ENCODE measurements at places on chromosomes 3 and 15.

DNA sequence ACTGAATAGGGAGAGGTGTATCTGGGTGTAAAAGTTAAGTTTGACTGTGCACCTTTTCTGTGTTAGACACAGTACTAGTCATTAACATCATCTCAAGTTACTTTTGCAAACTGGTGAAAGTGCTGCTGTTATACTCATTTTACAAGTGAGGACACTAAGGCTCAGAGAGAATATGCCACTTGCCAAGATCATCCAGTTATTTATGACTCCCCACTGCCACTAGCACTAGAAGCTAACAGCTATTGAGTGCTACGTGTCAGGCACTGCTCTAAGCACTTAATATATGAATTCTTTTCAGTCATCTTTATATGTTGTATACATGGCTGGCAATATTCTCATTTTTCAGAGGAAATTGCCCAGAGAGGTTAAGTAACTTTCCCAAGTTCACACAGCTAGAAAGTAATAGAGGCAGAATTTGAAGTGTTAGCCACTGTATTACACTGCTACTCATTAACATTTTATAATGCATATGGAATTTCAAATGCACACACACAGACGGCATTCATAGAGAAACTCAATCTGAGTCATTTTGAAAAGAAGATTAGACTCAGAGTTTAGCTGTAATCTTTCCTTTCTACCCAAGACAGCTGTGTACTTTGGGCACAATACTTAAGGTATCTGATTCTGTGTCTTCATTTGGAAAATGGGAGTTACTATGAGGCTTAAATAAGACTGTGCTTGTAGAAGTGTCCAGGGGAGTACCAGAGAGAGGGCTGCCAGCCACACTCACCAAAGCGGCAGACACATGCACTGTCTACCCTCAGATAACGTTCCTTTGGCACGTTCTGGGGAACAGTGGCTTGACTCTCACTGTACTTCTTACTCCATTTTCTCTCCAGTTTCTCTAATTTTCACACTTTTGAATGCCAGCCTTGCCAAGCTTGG lies 1.3 kb upstream of the MASP1 start:
- no peak for DNase-seq

DNA sequence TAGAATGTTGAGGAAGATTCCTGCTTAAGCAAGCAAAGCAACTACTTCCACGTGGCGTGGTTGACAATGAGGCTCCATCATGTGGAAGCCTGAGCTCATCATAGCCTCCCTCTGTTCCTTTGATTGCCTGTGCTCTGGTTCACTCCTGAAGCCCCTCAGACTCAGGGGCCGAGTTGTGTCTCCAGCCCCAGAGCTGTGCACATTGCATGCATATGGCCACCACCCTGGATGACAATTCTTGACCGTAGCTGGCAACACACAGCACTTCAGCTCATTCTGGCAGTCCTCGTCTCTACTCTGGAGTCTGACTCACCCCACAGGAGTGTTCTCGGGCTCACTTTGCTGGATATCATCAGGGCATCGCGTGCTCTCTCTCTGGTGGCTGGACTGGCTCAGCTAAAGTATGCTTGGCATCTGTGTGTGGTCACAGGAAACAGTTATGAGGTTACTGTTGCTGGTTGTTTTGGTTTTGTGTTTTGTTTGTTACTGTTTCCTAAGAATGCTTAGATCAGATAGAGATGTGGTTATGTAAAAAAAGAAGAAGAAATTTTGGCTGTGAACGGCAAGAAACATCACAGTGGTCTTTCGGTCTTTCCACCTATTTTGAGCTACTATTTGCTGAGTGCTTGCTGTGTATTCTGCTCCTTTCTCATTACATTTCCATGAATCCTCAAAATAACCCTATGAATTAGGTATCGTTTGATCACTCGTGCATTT lies 41.6 kb upstream of the MRPS22 start:
- no peak for DNase-seq

GRCh38 chr15:39581242-39581792 lies 438 bp downstream of the THBS1 start:
- DNase-seq: no peak

DNA sequence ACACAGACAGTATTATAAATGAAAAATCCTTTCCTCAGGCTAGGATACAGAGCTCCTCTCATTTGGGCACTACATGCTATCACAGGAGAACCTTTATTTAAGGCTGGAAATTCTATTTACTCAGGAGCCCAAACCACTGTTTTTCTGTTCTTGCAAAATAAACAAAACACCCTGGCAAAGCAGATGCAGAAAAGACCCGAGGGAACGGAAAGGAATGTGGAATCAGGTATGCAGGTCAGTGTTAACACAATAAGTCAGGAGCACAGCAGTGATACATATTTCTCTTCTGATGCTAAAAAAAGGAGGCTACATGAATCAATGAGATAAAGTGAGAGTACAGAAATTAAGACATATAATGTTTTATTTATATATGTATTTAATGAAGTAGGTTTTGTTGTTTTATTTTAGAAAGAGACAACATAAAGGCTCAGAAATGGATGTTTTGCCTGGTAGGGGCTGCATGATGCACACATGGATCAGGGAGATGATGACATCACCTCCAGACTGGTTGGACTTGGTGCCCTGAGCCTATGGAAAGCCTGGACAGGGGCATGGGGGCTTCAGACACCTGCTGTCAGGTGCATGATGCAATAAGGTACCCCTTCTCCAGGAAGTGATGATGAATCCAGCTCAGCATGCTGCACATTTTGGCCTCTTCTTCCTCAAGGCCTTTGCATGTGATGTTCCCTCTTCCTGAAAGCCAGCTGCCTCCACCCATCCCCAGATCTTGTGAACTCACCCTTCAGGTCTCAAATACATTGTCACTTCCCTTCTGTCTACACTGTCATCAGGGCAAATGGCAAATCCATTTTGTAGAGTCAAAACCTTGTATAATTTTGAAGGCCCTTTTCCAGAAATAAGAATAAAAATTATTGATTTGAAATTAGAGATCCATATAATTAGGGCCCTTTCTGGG lies 19.1 kb upstream of the RBP1 start:
- no peak for DNase-seq

GRCh38 chr3:57132674-57133073 lies 32.5 kb downstream of the IL17RD start:
- DNase-seq: no peak

DNA sequence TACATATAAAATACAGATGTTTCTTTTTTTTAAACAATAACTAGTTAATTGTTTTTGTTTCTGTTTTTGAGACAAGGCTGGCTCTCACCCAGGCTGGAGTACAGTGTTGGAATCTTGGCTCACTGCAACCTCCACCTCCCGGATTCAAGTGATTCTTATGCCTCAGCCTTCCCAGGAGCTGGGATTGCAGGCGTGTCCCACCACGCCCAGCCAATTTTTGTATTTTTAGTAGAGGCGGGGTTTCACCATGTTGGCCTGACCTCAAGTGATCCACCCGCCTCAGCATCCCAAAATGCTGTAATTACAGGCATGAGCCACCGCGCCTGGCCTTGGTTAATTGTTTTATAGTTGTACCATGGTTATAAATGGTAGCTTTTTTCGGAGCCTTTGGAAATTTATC lies 72.3 kb downstream of the PIAS1 start:
- no peak for DNase-seq

DNA sequence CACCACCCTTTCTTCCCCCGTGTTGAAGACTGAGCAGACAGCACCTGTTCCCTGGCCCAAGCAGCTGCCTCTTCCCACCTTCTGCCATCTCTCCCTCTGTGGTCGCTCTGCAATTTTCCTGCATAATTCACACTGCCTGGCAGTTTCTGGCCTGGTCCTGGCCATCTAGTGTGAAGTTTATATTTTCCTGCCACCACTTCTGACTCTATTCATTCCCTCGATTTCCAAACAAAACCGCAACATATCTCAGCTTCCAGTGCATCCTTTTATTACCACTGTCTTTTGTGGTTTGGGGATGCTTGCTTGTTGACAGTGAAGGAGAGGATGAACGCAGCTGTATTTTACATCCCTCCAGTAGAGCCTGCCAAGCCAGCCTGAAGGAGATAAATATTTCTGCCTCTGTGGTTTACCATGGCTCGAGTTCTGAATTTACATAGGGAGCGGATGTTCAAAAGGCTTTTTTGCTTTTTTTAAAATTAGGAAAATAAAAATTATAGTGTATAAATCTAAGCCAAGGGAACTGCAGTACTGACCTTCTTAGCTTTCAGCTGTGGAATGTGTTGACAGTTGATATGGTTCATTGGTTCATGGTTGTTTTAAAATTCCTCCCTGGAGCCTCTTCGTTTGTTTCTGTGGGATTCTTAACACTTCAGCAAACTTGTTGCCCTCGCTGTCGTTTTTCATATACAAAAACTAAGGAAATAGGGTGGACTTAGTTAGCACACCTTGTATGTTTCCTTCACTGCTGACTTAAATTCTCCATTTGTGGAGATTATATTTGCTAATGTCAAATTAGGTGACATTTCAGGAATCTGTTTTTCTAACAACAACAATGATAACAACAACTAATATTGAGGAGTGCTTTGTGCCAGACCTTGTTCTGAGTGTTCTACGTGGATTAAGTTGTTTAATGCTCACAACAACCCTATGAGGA lies 250.5 kb downstream of the ADAMTSL3 start:
- no peak for DNase-seq

- no peak for DNase-seq
Measured at GRCh38 chr15:57849317-57849716, 142.8 kb downstream of the POLR2M start.

- DNase-seq: no peak
Measured at GRCh38 chr15:92663250-92663951, 7.8 kb upstream of the FAM174B start.

- DNase-seq: no peak
Measured at GRCh38 chr3:187769771-187770170, 24.5 kb upstream of the BCL6 start.

- no peak for DNase-seq
Measured at GRCh38 chr3:39208463-39209055, 16.2 kb upstream of the XIRP1 start.

DNA sequence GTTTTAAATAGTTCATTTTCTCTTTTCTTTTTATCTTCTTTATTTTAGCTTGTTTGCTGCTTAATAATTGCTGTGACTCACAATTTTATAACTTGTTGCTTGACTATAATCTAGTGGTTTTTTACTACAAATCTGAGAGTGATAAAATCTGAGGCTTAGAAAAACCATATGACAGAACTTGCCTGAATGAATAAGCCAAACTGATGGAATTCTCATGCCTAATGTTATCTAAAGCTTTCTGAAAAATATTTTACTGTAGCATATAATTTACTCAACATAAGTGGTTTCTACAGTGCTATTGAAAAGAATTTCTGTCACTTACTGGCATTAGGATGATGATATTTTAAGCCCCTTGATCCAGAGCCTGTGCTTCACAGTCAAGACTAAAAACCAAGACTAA lies 175.1 kb downstream of the VGLL3 start:
- no peak for DNase-seq

GRCh38 chr3:4061783-4062360 lies 241.3 kb upstream of the SETMAR start:
- DNase-seq: no peak

DNA sequence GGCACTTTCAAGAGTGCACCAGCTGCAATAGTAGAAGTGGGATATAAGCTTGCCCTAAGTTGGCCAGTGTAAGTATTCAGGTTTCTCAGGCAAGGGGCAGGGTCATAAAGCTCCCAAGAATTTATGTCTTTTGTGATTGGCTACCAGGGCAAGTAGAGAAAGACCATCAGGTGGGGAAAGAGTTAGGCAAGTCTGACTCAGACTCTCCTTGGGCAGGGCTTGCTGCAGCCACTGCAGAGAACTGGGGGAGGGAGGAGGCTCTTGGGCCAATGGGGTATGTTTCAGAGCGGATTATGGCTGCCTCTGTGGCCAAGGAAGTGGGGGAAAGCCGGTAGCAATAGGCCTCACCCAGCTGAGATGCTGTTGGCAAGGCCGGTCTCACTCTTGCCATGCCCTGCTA lies 44.6 kb upstream of the SLC25A36 start:
- DNase-seq: no peak

DNA sequence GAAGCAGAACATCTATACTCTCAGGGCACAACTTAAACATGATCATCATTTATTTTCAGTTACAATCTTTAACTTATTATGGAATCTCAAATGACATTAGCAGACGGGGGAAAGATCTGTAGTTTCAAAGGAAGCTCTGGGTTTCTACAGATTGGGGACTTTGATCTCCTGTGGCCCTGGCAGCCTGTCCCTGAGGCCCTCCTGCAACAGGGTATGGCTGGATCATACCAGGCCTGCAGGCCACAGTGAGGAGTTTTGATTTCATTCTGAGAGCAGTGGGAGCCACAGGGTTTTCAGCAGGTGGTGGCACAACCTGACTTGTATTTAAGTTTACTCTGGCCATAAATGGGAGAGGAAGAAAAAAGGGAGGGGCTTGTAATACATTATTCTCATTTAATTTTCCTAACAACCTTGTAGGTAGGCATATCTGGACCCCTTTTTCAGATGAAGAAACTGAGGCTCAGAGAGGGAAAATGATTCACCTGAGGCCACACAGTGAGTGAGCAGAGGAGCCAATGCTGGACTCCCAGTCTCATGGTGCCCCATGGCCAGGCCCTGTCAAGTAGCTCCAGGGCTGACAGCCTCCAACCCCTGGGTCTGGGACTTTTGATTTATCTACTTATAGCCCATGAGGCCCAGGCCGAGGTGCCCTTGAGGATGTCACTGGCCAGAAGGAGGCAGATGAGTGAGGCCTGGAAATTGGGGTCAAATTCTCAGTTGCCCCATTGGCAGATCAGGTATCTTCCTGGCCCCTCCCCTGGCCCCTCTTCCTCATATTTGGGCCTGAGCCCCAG lies 71.0 kb downstream of the ATP2B2 start:
- DNase-seq: no peak

DNA sequence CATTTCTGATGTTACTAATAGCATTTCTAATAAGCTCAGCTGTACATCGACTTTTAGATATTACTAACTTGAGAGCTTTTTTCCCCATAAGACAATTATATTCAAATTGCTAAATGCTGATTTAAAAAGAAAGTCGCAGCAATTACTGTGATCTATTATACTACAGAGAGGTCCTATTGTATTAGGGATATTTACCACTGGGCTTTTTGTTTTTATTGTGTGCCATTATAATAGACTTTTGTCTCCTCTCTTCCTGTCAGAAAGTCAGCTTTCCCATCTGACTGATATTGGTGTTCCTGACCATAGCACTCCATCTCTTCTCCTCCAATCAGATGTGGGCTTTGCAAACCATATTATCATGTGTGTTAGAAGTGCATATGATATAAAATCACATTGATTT lies 27.2 kb upstream of the RYR3 start:
- no peak for DNase-seq

All from CMK (cell line).